ENCODE measurements at places on chromosomes 2 and 18.

DNA sequence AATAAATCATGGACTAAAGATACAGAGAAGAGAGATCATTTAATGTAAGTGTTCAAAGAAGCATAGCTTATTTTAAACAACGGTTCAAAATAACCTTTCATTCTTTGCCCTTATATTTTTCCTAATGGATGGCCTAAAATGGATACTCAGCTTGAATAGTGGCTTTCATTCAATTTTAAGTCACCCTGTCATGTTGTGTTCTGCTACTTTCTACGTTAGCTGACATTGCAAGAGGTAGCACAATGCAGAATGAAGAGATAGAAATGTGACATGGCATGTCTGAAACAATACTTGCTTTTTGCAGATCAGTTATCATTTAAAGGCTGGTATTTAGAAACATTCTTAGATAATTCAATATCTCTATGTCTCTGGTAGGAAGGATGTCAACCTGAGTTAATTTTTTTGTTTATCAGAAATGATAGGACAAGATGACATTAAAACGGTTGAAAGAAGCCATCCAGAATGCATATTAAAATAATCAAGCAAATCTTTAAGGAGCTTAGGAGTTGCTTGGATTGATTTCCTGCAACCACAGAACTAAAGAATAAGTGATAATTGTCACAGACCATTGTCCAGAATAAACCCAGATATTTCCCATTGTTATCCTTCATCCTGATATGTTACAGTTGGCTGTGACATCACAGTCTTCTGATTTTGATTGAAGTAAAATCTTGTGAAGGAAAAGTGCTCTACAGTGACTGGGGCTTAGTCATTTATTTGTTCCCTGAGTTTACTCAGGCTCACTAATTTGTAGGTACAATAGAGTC lies 41.7 kb upstream of the CAVIN2 start:
- no peak for DNase-seq

DNA sequence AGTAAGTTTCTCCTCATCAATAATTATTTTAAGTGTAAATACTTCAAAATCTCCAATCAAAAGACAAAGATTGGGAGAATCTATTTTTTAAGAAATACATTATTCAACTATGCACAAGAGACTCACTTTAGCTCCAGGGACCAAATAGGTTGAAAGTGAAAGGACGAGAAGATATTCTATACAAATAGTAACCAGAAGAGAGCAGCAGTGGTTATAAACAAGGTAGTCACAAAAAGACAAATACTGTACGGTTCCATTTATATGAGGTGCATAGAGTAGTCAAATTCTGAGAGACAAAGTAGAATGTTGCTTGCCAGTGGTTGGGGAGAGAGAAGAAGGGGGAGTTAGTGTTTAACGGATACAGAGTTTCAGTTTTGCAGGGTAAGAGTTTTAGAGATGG lies 69.8 kb downstream of the POU3F3 start:
- no peak for DNase-seq

DNA sequence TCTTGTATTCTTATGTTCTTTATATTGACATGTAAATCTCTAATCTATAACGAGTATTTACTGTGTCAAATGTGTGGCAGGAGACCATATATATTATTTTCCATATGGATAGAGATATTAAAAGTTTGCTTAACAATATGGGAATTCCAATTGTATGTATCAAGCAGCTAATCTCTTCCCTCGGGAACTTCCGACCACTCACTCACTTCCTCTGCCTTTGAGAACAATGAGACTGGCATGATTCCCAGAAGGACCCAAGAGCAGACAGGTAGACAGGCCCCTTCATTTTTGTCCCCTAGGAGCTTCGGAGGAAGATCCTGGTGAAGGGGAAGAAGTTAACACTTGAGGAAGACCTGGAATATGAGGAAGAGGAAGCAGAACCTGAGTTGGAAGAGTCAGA lies 24.1 kb downstream of the PLCD4 start:
- no peak for DNase-seq

DNA sequence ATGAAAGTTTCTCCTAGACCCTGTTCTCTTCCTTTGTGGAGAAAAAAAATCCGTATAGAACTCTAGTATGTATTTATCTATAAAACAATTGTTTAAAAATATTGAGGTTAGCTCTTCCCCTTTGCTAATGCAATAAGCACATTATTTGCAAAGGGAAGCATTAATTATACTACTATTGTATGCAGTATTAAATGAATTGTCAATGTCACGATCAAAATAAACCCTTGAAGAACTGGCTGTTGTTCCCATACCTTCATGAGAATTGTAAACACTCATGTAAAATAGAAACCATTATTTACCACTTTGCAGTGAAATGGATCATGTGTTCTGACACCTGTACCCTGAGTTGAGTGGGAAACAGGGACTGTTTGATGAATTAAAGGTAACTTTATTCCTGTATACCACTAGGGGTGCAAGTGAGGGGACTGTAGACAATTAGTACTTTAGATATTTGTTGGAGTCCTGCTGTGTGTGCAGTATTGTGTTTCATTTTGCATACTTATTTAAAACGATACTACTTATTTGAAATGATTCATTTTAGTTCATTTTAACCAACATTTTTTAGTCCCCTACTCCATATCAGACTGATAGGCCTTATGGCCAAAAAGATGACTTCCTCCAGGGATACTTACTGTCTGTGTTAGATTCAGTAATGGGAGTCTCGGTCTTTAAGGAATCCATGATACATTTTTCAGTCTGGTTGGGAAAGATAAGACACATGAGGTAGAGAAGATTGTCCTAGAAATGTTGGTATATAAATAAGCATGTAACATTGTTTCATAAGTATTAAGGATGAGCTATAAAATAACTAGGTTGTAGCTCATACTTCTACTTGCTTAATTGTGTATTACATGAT lies 7.9 kb downstream of the PKP4 start:
- DNase-seq = peak; percentile 22

DNA sequence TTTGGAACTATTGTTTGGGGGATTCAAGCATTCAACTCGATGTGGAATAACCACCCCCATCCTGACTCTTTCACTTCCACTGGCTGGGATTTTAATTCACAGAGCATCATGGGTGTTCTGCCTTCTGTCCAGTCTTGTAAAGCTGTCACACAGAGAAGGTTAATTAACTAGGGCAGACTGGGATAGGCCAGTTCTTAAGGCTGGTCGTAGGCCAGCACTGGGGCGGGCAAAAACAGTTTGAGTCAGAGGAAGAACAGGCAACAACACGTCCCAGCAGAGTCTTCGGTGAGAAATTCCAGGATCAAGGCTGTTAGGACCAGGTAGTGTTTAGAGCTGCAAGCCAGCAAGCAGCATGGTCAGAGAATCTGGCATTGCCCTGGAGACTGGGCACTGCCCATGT lies 4.0 kb upstream of the RNF152 start:
- no peak for DNase-seq

Measured in NCI-H2081 (cell line).